ENCODE measurements at places on chromosomes 16 and 17. TPM values are rescaled to one million over a fixed set of nuclear protein-coding genes. Genes with fewer than 3 reads are reported as not detected.

Gene KRTAP4-9
- total RNA-seq, result not detected

Gene KRT32
- total RNA-seq, result not detected

Gene DHRS13
- 34.1 TPM for total RNA-seq

- DNase-seq, result no peak
- no peak overlapping the region for H3K4me3 ChIP-seq
- H3K36me3 ChIP-seq, result no peaks in the 10 kb centered on the region
Observed at GRCh38 chr16:52629296-52629695, 82.4 kb upstream of the TOX3 start.

- H3K4me3 ChIP-seq, result no peak overlapping the region
- H3K36me3 ChIP-seq, result peaks cover 7% of the 10 kb centered on the region
- DNase-seq, result no peak
- no peak overlapping the region for H3K27ac ChIP-seq
Observed at GRCh38 chr17:63579633-63580032, 21.1 kb upstream of the TACO1 start.

GRCh38 chr16:89145406-89146161, 26.0 kb upstream of the CDH15 start:
- no peak overlapping the region for H3K4me3 ChIP-seq
- no peaks in the 10 kb centered on the region for H3K4me1 ChIP-seq
- H3K36me3 ChIP-seq, result peaks cover 29% of the 10 kb centered on the region

DNA sequence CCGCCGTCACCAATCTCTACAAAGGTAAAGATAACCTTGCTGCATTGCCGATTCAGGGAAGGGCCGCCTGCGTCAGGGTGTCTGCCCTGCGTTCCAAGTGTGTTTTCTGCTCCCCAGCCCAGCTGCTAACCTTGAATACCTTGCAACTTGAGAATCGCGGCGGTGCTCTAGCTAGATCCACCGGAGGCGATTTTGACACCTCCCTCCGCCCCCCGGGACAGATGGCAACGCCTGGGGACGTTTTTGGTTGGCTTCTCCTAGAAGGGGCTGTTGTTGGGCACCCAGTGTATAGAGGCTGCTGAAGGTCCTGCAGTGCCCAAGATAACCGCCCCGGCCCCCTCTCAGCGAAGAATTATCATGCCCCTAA, 1.5 kb downstream of the HAPSTR1 start:
- peak overlapping the region; percentile 100 for H3K4me3 ChIP-seq
- H3K36me3 ChIP-seq, result peaks cover 43% of the 10 kb centered on the region
- H3K4me1 ChIP-seq, result peaks cover 37% of the 10 kb centered on the region
- peak overlapping the region; percentile 98 for H3K27ac ChIP-seq
- DNase-seq, result peak; percentile 38
- H3K27me3 ChIP-seq, result peaks cover 4% of the 10 kb centered on the region

DNA sequence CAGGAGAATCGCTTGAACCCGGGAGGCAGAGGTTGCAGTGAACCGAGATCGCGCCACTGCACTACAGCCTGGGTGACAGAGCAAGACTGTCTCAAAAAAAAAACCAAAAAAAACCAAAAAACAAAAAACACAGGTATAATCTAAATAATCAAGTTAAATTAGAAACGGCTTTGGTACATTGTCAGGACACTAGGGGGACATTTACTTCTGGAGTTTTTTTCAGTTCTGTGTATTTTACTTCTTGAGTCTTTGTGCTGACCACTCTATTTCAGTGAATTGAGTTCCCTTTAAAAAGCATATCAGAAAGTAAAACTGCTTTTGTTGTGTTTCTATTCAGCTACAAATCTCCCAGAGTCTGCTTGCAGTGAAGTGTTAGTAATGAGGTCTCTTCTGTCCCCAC, 36.3 kb downstream of the DHRS7B start:
- peaks cover 17% of the 10 kb centered on the region for H3K4me1 ChIP-seq
- no peak overlapping the region for H3K4me3 ChIP-seq
- no peaks in the 10 kb centered on the region for H3K36me3 ChIP-seq
- H3K27me3 ChIP-seq, result no peaks in the 10 kb centered on the region

DNA sequence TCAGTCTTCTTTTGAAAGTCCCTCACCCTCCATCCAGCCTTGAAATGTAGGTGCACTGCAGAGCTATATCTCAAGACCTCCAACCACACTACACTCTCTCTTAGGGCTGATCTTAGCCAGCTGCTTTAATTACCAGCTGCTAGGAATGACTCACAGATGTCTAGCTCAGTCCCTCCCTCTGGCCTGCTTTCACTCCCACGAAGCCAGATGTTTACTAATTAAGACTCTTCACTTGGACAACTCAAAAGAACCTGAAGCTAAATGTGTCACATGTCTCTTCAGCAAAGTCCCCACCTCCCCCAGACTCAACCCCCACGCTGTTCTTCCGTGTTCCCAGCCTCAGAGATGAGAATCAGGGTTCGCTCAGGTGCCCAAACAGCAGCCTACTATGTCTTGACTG, 2.6 kb downstream of the GTF3C1 start:
- peaks cover 19% of the 10 kb centered on the region for H3K36me3 ChIP-seq
- H3K4me3 ChIP-seq, result no peak overlapping the region
- no peak for DNase-seq
- H3K4me1 ChIP-seq, result peaks cover 36% of the 10 kb centered on the region
- H3K27me3 ChIP-seq, result no peaks in the 10 kb centered on the region
- no peak overlapping the region for H3K27ac ChIP-seq

- no peaks in the 10 kb centered on the region for H3K36me3 ChIP-seq
- no peak for DNase-seq
- no peak overlapping the region for H3K27ac ChIP-seq
Observed at GRCh38 chr16:26569793-26570192, 496.9 kb upstream of the C16orf82 start.

- peak overlapping the region; percentile 88 for H3K4me3 ChIP-seq
- H3K27me3 ChIP-seq, result no peaks in the 10 kb centered on the region
- DNase-seq, result peak; percentile 87
Observed at GRCh38 chr17:29591737-29592608, 959 bp upstream of the ANKRD13B start.

- no peak for DNase-seq
- peaks cover 7% of the 10 kb centered on the region for H3K36me3 ChIP-seq
- H3K27ac ChIP-seq, result no peak overlapping the region
- no peak overlapping the region for H3K4me3 ChIP-seq
Observed at GRCh38 chr16:24045641-24046040, 209.9 kb downstream of the PRKCB start.

DNA sequence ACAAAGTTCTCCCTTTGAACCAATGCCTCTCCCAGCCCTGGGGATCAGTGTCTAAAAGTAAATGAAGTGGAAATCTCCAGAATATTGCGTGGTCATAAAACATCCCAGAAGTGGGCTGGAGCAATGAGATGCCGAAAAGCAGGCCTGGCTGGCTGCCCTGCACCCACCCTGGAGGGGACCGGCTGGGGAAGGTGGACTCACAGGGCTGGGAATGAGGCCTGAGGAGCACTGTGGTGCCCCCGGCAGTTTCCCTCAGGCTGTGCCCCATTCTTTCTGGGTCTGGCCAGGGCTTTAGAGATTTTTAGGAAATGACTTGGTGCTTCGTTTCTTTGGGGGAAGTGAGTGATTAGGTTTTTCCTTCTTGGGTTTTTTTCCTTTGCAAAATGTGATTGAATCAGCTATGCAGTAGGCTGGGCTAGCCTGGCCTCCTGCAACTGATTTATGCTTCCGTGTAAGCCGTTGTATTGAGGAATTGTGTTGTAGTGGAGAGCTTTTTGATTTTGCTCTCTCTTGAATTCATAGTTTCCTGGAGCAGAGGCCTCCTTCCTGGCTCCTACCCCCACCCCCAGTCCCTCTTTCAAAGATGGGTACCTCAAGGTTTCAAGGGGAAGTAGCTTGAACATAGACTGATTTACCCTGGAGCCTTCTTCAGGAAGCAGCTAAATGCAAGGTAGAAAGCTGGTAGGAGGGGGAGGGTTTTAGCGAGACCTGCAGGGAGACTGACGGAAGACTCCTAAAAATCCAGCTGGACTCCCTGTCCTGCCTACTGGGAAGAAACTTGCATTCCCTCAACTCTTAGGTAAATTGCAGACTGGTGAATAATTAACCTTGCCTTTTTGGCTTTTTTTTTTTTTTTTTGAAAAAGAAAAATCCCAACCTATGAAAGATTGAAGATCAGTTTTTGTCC, 170.2 kb downstream of the RAB11FIP4 start:
- peaks cover 8% of the 10 kb centered on the region for H3K27me3 ChIP-seq
- no peak for DNase-seq
- peaks cover 15% of the 10 kb centered on the region for H3K4me1 ChIP-seq
- no peak overlapping the region for H3K27ac ChIP-seq
- peaks cover 5% of the 10 kb centered on the region for H3K36me3 ChIP-seq

GRCh38 chr16:10619271-10619849, 39.0 kb upstream of the EMP2 start:
- DNase-seq, result peak; percentile 27
- H3K27ac ChIP-seq, result no peak overlapping the region
- H3K4me3 ChIP-seq, result no peak overlapping the region

- H3K4me3 ChIP-seq, result no peak overlapping the region
- peaks cover 3% of the 10 kb centered on the region for H3K4me1 ChIP-seq
Observed at GRCh38 chr17:79664930-79665737, 54.3 kb upstream of the RBFOX3 start.

GRCh38 chr17:7144213-7144612, 29.6 kb upstream of the ASGR2 start:
- no peak for DNase-seq
- H3K36me3 ChIP-seq, result no peaks in the 10 kb centered on the region
- H3K27me3 ChIP-seq, result peaks cover 5% of the 10 kb centered on the region
- H3K27ac ChIP-seq, result no peak overlapping the region
- H3K4me3 ChIP-seq, result no peak overlapping the region

- H3K36me3 ChIP-seq, result peaks cover 1% of the 10 kb centered on the region
- DNase-seq, result no peak
- no peaks in the 10 kb centered on the region for H3K4me1 ChIP-seq
- H3K27me3 ChIP-seq, result peaks cover 20% of the 10 kb centered on the region
- H3K27ac ChIP-seq, result no peak overlapping the region
Observed at GRCh38 chr17:35988164-35988563, 1.6 kb upstream of the CCL14 start.

GRCh38 chr17:74217037-74217730, 3.8 kb downstream of the TTYH2 start:
- H3K4me3 ChIP-seq, result no peak overlapping the region
- DNase-seq, result no peak
- H3K27ac ChIP-seq, result no peak overlapping the region
- peaks cover 3% of the 10 kb centered on the region for H3K36me3 ChIP-seq

DNA sequence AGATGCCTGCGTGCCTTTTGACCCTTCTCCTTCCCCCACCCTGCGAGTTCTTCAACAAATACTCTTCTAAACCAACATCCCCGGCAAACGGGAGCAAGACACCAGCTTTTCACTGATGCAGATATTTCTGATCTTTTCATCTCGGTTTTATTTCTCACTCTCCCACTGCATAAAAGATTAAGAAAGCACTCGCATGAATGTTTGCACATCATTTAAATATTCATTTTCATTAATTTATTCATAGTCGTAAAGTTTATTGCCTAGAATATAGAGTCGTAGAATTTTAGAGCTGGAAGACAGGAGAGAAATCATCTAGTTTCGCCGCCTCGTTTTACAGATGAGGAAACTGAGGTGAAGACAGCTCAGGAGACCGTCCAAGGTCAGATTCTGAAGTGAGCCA, 488.1 kb downstream of the MAF start:
- peaks cover 2% of the 10 kb centered on the region for H3K36me3 ChIP-seq
- no peak for DNase-seq
- H3K4me1 ChIP-seq, result no peaks in the 10 kb centered on the region
- H3K27me3 ChIP-seq, result no peaks in the 10 kb centered on the region

GRCh38 chr16:11325404-11326083, 19.7 kb upstream of the RMI2 start:
- H3K27me3 ChIP-seq, result no peaks in the 10 kb centered on the region
- H3K4me3 ChIP-seq, result no peak overlapping the region
- H3K36me3 ChIP-seq, result peaks cover 11% of the 10 kb centered on the region

GRCh38 chr16:4081521-4082021, 34.7 kb downstream of the ADCY9 start:
- peak overlapping the region; percentile 72 for H3K27ac ChIP-seq
- H3K4me1 ChIP-seq, result peaks cover 47% of the 10 kb centered on the region
- DNase-seq, result peak; percentile 67

DNA sequence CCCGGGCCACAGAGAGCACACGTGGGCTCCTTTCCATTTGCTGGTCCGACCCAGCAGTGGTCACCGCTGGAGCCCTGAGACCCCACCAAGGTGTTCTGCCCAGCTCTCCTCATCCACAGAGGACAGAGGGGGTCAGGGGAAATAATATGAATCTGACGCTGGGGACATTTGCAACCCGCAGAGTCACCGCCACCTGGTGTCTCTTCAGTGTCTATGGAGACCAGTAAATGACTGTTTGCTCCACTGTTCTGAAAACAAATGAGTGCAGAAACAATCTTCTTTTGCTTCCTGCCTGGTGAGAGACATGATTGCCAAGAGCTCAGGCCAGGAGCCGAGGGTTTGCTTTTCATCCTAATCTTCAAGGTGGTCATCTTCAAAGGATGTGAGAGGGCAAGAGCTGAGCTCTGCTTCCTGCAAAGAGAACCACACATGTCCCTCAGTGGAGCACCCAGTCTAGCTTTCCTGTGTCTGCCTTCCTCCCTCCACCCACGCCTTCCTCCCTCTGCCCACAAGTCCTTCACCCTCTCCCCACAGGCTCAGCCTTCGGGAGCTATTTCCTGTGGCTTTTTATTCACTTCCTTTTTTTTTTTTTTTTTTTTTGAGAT, 14.7 kb upstream of the KLHDC4 start:
- H3K4me1 ChIP-seq, result peaks cover 40% of the 10 kb centered on the region
- peaks cover 7% of the 10 kb centered on the region for H3K36me3 ChIP-seq
- H3K27me3 ChIP-seq, result no peaks in the 10 kb centered on the region
- H3K4me3 ChIP-seq, result peak overlapping the region; percentile 61

- H3K4me1 ChIP-seq, result peaks cover 28% of the 10 kb centered on the region
- H3K27ac ChIP-seq, result no peak overlapping the region
Observed at GRCh38 chr16:50628156-50628802, 52.8 kb downstream of the SNX20 start.

- H3K27ac ChIP-seq, result no peak overlapping the region
- no peaks in the 10 kb centered on the region for H3K36me3 ChIP-seq
- H3K4me1 ChIP-seq, result no peaks in the 10 kb centered on the region
- no peak for DNase-seq
- peaks cover 6% of the 10 kb centered on the region for H3K27me3 ChIP-seq
Observed at GRCh38 chr17:77555121-77555591, 403.3 kb upstream of the TNRC6C start.

- no peak overlapping the region for H3K27ac ChIP-seq
- peaks cover 13% of the 10 kb centered on the region for H3K4me1 ChIP-seq
- DNase-seq, result no peak
- H3K4me3 ChIP-seq, result no peak overlapping the region
- no peaks in the 10 kb centered on the region for H3K27me3 ChIP-seq
- peaks cover 20% of the 10 kb centered on the region for H3K36me3 ChIP-seq
Observed at GRCh38 chr16:30766933-30767284, 4.8 kb downstream of the RNF40 start.

GRCh38 chr16:65532258-65532657, 410.4 kb upstream of the CDH11 start:
- no peak overlapping the region for H3K4me3 ChIP-seq
- no peak for DNase-seq
- H3K27me3 ChIP-seq, result no peaks in the 10 kb centered on the region
- no peaks in the 10 kb centered on the region for H3K36me3 ChIP-seq
- H3K27ac ChIP-seq, result no peak overlapping the region
